Stimulated activated CD8-positive, alpha-beta memory T cell treated with anti-CD3 and anti-CD28 coated beads, Interleukin-2, amount 100 ng/mL, for 1 hour (primary cell): ENCODE measurements at places on chromosomes 1 and 21.
A peak's percentile ranks its signal among the peaks of the same experiment; 100 is the strongest.

- no peak for DNase-seq
These were observed 1.4 kb downstream of the DEPDC1 start for GRCh38 chr1:68495532-68495931.

GRCh38 chr1:26693599-26694572 lies 1.9 kb upstream of the ARID1A start:
- no peak for DNase-seq

- DNase-seq, result no peak
These were observed 5.3 kb upstream of the MIB2 start for GRCh38 chr1:1609822-1610485.

GRCh38 chr1:33301273-33301984 lies 19.5 kb downstream of the A3GALT2 start:
- DNase-seq, result no peak

GRCh38 chr1:218355278-218355677 lies 10.1 kb downstream of the TGFB2 start:
- DNase-seq, result no peak

DNA sequence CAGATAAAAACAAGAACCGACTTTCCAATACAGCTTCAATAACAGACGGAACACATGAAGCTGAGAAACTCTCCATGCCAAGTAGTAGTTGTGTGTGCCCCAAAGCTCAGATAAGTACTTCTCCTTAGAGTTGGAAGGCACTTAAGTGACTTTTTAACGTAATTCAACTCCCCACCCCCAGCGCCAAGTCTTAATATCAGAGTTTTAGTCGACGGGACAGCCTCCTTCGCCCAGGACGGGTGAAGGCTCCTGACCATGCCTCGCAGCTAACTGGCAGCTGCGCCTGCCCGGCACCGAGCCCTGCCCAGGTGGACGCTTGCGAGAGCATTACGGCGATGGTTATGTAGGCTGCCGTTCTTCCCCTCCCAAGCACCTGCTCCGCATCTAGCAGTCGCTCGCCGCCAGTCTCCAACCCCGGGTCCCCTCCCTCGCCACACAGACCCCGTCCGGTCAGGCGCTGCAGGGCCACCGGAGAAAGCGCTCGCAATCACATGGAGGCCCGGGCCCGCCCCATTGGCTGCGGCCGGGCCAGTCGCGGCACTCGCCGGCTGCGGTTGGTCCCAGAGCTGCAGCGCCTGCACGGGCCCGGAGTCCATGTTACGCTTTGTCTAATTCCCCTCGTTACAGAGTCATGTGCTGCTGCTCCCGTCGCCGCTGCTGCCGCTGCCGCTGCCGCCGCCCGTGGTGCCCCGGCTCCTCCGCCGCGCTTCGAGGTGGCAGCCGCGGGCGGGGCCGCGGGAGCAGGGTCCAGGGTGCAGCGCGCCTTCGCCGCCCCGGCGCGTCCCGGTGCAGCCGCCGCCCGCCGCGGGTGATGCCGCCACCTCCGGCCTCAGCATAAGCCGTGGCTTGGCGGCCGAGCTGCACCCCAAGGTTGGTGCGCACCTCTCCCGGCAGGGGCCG lies at the start of gene LRRC8D:
Gene LRRC8D (plus strand): TSS at position 611 of the 900 bp plus-strand sequence. CDS start 112,037 bp downstream, outside the sequence.
- peak; percentile 21 for DNase-seq

DNA sequence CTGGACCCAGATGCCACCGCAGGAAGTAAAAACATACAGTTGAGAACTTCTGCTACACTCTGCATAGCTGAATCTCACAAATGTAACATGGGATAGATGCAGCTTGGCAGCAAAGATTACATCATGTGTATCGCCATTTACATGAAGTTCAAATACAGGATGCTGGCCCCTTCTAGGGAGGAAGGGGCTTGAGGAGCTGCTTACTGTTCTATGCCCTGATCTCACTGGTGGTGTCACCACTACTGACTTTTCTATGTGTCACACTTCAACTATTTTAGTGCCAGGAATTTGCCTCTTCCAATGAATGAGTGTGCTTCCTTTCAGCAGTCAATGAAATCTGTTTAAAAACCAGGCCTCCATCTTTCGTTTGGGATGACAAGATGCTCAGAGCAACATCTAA lies 31.1 kb downstream of the MRAP start:
- DNase-seq, result no peak

DNA sequence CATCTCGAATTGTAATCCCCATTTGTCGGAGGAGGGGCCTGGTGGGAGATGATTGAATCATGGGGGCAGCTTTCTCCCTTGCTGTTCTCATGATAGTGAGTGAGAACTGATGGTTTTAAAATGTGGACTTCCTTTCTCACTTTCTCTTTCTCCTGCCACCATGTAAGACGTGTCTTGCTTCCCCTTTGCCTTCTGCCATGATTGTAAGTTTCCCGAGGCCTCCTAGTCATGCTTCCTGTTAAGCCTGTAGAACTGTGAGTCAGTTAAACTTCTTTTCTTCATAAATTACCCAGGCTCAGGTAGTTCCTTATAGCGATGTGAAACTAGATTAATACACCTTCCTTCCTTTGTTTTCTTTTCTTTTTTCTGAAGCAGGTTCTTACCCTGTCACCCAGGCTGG lies 13.9 kb downstream of the DNAJC6 start:
- no peak for DNase-seq

DNA sequence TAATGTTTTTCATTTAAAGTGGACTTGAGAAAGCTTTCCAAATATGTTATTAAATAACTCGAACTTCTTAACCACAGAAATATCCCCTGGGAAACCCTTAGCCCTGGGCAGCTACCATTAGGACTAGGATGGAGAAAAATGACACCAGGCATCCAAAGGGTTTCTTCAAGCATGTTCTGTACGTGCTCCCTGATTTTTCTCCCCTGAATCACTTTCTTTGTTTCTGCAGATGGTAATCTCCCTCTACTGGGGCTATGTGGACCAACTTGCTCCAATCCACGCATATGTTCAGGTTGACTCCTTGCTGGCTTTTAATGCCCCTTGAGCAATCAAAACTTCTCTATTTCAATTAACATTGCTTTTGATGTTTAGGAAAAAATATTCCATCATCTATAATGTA lies 312.7 kb upstream of the C1orf87 start:
- no peak for DNase-seq

DNA sequence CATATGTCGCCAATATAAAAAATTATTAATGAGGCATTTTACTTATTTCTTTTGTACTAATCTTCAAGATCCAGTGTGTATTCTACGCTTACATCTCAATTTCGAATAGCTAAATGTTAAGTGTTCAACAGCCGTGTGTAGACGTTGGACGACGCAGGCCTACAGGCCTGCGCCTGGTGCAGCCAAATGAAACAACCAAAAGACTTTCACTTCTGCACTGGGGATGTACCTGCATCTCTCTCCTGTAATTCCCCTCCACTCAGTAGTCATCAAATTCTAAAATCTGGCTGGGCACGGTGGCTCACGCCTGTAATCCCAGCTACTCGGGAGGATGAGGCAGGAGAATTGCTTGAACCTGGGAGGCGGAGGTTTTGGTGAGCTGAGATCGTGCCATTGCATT lies 76.8 kb upstream of the HNRNPU start:
- DNase-seq, result no peak

DNA sequence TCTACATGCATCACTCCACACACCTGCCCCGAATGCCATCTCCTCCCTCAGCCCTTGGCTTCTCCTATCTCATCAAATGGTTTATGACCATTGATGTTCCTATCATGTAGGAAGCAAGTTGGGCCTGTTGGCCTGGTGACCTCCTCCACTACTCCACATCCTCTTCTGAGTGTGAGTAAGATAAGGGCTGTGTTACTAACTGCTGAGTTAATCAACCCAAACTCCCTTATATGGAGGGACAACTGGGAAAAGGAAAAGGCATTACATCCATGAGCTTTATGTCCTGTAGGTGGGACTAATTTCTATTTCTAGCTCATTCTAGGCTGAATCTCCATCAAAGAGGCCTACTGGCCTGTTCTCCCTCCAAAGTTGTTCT lies 57.6 kb downstream of the WLS start:
- no peak for DNase-seq

GRCh38 chr1:181396171-181396670 lies 87.1 kb upstream of the CACNA1E start:
- DNase-seq, result peak; percentile 9
